Metanephros (tissue), 2 donors: ENCODE measurements at places on chromosomes 11 and 22. TPM values are rescaled to one million over a fixed set of nuclear protein-coding genes. Genes with fewer than 3 reads are reported as not detected.

The CYP2D6 gene
- total RNA-seq: 2.5 TPM

The HSPB2 gene
- total RNA-seq: 3.2 TPM

The CHRM1 gene
- not detected for total RNA-seq

The CARD16 gene
- 1.8 TPM for total RNA-seq

The SYT7 gene
- total RNA-seq: 7.2 TPM

The FJX1 gene
- total RNA-seq: 16.4 TPM

The NRIP3 gene
- total RNA-seq: 1.3 TPM
